ENCODE measurements at places on chromosomes 6 and 20.

DNA sequence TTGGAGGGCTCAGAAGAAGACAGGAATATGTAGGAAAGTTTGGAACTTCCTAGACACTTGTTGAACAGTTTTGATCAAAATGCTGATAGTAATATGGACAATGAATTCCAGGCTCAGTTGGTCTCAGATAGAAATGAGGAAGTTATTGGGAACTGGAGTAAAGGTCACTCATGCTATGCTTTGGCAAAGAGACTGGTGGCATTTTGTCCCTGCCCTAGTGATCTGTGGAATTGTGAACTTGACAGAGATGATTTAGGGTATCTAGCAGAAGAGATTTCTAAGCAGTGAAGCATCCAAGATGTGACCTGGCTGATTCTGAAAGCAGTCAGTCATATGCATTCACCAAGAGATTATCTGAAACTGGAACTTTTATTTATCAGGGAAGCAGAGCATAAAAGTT, 45.1 kb downstream of the FRK start:
- DNase-seq = no peak

- DNase-seq = no peak
These were observed 63.9 kb downstream of the KCNS1 start for GRCh38 chr20:45037050-45037449.

DNA sequence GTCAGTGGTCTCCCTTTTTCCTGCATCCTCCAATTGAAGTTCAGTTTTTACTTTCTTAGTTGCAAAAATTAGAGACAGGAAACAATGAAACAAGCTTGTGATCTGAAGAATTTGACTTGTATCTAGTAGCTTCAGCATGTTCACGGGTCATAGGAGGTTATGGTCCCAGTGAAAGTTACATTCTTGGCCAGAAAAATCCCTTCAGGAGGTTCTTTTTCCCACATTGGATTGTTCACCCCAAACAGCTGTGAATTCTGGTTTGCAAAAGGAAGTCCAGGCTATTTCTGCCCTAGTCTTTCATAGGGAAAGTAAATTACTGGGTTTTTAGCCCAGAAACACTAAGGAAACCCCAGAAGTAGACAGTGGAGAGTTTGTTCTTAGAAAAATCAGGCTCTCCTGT, 8.1 kb downstream of the ANKS1A start:
- DNase-seq = no peak

DNA sequence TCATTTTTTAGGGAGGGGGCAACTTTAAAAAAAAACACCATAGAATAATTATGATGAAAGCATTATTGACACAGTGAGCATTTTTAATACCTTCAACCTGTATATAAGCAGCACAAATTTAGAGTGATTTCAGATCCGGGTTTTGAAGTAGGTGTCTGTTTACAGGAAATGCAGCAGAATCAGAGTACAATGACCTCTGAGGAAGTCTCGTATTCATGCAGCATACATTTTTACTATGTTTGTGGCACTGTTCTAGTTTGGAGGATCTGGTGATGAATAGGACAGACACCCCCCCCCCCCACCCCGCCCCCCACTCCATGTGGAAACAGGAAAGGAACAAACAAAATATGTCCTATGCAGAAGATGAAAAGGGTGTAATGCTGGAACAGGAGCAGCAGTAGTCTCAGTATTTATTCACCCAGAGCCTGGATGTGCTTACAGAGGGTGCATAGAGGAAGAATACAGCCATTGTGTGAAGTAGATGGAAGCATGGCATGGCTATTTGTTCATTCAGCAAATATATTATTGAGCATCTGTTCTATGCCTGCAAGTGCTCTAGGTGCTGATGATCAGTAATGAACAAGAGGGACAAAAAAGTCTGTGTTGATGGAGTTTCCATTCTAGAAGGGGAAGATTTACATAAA, 19.7 kb downstream of the VAPB start:
- DNase-seq = peak; percentile 30

DNA sequence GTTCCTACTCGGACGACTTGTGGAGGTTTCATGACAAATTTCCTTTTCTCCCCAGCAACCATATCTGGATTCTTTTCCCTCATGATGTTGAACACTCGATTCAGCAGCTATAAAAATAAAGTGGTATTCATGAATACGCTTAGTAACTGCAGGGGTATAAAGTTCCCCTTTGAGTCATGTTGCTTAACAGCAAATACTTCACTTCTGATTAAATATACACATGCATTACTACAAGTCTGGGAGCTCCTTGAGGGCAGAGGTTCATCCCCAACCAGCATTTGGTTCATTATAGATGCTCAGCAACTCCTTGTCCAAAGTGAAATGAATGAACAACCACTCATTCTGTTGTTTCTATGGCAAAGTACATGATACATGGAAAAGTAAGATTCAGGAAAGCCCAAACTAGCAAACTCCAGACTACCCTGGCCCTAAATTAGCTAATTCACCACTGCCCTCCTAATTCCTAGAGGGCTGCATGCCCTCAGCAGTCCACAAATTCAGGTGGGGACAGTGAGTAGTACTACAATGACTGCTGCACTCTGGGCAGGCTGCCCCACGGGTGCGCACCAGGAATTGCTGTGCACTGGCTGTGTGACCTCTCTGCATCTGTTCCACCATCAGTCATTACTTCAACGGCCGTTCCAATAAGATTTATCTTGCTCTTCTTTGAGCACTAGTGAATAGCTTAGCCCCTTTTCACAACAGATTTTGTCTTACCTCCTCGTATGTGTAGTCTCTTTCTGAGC, 15.2 kb downstream of the EIF2S2 start:
- DNase-seq = no peak

GRCh38 chr6:141580131-141580530, 552.6 kb upstream of the GJE1 start:
- no peak for DNase-seq

- DNase-seq = no peak
These were observed 109.8 kb downstream of the CRYBG1 start for GRCh38 chr6:106470316-106470715.

DNA sequence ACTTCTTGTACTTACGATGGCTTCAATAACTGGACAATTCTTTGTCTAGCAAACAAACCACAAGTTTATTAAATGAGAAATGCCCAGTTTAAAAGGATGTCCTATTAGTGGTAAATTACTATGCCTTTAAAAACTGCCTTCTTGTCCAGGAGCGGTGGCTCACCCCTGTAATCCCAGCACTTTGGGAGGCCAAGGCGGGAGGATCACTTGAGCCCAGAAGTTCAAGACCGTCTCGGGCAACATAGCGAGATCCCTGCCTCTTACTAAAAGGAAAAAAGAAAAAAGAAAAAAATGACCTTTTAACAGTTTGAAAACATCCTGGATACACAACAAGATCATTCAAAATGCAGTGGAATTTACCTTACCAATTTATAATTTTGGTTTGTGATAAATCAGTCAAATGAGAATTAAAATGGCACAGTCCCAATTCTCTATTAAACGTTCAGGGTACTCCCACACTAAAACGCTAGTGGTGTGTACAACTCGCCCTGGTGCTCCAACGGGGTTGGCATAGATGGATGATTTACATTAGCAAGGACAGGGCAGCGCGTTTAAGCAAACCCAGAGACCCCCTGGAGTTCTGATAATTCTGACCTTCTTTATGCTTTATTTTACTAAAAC, 2.3 kb downstream of the ZBTB2 start:
- peak; percentile 26 for DNase-seq

Data from CD4-positive, alpha-beta T cell treated with Interleukin-6 for 4 hours (primary cell).